ENCODE measurements at places on chromosomes 16 and 17. TPM values are rescaled to one million over a fixed set of nuclear protein-coding genes. Genes with fewer than 3 reads are reported as not detected.

FZD2 gene
- 0.91 TPM for total RNA-seq

TP53TG3C gene
- not detected for total RNA-seq

- DNase-seq, result no peak
These were observed 8.4 kb downstream of the KAT8 start for GRCh38 chr16:31125844-31126243.

DNA sequence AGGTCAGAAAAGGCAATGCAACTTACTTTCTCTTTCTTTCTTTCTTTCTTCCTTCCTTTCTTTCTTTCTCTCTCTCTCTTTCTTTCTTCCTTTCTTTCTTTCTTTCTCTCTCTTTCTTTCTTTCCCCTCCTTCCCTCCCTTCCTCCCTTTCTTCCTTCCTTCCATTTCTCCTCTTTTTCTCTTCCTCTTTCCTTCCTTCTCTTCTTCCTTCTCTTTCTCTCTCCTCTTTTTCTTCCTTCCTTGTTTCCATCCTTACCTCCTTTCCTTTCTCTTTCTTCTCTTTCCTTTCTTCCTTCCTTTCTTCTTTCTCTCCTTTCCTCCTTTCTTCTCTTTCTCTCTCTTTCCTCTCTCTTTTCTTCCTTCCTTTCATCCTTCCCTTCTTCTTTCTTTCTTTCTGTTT is 819.8 kb upstream of the SOX9 start:
- DNase-seq, result no peak

DNA sequence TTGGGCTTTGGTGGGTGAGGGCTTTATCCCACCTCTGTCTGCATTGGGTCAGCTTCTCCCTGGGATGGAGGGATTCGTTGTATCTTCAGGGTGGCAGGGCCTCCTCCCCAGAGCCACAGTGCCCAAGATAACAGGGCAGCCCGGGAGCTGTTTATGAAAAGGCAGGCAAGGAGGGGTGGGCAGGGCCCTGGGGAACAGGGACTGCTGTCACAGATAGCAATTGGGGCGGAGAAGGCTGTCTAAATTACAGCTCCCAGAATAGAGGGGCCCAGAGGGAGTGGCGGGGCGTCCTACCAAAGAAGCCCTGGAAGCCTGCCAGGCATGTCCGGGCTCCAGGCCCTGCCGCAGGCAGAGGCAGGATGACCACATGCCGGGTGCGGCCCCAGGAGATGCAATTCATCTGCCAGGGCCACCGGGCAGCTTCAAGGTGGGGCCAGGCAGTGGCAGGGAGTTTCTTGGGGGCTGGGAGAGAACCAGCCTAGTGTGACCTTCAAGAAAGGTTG is 18.8 kb upstream of the PHOSPHO1 start:
- no peak for DNase-seq

DNA sequence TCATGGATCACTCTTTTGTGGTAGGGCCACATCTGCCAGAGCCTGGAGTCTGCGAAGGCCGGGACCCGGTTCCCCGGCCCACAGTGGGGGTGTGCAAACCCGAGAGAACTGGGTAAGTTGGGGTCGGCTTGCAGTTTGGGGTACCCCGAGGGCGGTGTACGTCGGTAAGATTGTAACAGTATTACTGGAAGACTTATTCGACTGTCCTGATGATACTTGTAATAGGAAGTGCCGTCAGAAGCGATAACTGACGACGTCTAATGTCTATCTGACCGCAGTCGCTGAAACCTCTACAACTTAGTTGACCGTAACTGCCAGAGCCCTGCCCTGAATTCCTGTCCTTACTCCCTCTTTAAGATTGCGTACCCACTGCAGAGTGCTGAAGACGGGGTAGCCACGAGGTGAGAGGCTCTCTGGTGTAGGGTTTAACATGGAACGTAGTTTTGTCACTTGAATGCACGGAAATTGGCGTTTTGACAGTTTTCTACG is 24.0 kb downstream of the TRPV2 start:
- no peak for DNase-seq

DNA sequence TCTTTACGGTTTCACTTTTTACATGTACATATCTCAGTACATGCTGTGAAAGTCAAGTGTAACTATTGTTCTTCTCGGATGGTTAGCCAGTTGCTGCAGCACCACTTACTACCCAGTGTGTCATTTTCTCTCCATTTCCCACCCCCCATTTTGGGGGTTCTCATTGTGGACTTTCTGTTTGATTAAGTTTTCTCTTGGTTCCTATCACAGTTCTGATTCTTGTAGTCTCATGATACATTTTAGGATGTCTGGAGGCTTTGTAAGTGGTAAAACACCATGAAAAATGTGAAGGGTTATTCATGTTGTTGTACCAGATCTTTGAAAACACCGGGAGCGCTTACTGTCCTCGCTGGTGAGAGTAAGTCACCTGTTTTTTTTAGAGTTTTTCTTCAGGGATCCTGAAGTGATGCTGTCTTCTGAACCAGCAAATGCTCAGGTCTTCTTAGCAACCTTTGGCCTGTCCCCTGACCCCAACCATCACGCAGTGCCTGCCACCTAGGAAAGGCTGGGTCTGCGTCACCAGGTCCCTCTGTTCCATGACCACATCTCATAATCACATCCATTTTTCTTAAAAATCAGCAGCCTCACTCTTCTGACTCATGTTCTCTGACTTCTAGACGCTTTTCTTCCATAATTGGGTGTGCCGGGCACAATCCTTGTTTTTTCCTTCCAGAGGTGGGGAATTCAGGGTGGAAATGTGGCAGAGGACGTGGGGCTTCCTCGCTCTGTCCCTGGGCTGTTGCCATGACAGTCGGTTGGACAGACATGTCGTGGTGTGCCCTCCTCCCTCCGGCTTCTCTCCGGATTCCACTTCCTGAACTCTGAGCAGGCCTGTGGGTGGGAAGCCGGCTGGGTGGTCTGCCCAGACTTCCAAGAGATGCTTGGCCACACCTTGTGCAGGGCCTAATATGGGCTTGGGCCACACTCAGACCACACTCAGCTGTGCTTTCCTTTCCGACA is 102.6 kb downstream of the NTN1 start:
- DNase-seq, result no peak

Measured in activated B cell treated with CpG ODN at 0.5 μM for 24 hours (primary cell).